Large intestine (tissue), 12 donors: ENCODE measurements at places on chromosomes 1 and 21. TPM values are rescaled to one million over a fixed set of nuclear protein-coding genes. Genes with fewer than 3 reads are reported as not detected.

GRCh38 chr21:36628106-36628505 is 70.8 kb upstream of the SIM2 start:
- H3K4me3 ChIP-seq, result no peak overlapping the region
- H3K27me3 ChIP-seq, result peaks cover 29% of the 10 kb centered on the region
- H3K4me1 ChIP-seq, result no peaks in the 10 kb centered on the region
- H3K27ac ChIP-seq, result no peak overlapping the region

GRCh38 chr1:185398599-185398998 is 81.6 kb upstream of the IVNS1ABP start:
- no peak overlapping the region for H3K4me3 ChIP-seq
- no peak for DNase-seq
- H3K4me1 ChIP-seq, result no peaks in the 10 kb centered on the region

The CELA2A gene
- 0.18 TPM for polyA plus RNA-seq

GRCh38 chr1:63320022-63320721 is 2.2 kb upstream of the FOXD3 start:
- DNase-seq, result no peak
- peaks cover 94% of the 10 kb centered on the region for H3K27me3 ChIP-seq
- no peak overlapping the region for H3K4me3 ChIP-seq
- H3K27ac ChIP-seq, result no peak overlapping the region
- H3K4me1 ChIP-seq, result peaks cover 5% of the 10 kb centered on the region
- no peaks in the 10 kb centered on the region for H3K36me3 ChIP-seq

DNA sequence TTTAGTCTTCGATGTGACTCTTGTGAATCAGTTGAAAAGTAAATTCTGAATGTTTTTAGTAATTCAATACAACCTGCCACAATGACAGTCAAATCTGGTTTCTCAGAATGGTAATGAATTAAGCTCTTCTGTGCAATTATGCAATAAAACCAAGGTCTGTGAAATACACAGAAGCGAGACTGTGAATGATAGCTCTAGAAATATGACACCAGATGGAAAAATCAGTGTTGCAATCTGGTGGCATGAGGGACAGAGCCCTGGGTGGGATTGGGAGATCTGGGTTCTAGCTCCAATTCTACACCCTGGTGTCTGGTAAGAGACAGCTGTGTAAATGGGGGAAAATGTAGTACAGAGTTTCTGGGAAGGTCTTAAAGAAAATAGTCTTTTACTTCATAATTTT is 586.4 kb upstream of the ZRANB2 start:
- H3K4me3 ChIP-seq, result no peak overlapping the region
- H3K4me1 ChIP-seq, result no peaks in the 10 kb centered on the region
- H3K27ac ChIP-seq, result no peak overlapping the region
- DNase-seq, result no peak

GRCh38 chr1:46394108-46394871 is at the start of gene FAAH:
TSS of gene FAAH (plus strand) at chr1:46394317. CDS start at chr1:46394349, 32 bp downstream.
- no peaks in the 10 kb centered on the region for H3K36me3 ChIP-seq
- H3K27ac ChIP-seq, result peak within 1 kb of the TSS; percentile 24
- peaks cover 14% of the 10 kb centered on the region for H3K27me3 ChIP-seq
- peaks cover 12% of the 10 kb centered on the region for H3K4me1 ChIP-seq
- peak; percentile 45 for DNase-seq
- peak within 1 kb of the TSS; percentile 48 for H3K4me3 ChIP-seq

DNA sequence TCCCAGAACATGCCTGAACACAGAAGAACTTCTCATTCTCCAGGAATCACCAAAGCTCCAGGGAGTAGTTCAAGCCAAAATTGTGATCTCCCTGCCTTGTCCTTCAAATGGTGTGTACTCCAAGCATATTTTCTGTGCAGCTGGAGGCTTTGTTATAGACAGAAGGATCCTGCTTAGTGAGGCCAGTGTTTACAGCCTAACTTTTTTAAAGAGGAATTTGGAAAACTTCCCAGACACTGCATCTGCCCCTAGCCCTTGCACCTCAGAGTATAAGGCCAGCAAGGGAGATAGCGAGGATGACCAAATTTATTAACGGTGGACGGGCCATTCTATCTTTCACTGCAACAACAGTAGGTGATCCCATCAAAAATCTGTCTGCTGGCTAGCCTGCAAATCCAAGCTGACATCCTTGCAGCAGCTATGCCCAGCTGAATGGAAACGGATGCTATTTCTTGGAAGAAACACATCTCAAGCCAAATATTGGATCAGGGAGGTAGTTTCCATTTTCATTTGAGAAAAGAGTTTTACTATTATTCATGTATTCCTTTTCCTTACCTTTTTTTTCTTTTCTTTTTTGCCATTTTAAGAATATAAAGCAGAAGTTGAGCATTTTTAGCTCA is 249.8 kb downstream of the USH2A start:
- H3K4me3 ChIP-seq, result no peak overlapping the region
- peak; percentile 4 for DNase-seq
- H3K36me3 ChIP-seq, result no peaks in the 10 kb centered on the region
- H3K27ac ChIP-seq, result no peak overlapping the region
- no peaks in the 10 kb centered on the region for H3K27me3 ChIP-seq
- no peaks in the 10 kb centered on the region for H3K4me1 ChIP-seq

The ADORA3 gene
- polyA plus RNA-seq, result 2.9 TPM

DNA sequence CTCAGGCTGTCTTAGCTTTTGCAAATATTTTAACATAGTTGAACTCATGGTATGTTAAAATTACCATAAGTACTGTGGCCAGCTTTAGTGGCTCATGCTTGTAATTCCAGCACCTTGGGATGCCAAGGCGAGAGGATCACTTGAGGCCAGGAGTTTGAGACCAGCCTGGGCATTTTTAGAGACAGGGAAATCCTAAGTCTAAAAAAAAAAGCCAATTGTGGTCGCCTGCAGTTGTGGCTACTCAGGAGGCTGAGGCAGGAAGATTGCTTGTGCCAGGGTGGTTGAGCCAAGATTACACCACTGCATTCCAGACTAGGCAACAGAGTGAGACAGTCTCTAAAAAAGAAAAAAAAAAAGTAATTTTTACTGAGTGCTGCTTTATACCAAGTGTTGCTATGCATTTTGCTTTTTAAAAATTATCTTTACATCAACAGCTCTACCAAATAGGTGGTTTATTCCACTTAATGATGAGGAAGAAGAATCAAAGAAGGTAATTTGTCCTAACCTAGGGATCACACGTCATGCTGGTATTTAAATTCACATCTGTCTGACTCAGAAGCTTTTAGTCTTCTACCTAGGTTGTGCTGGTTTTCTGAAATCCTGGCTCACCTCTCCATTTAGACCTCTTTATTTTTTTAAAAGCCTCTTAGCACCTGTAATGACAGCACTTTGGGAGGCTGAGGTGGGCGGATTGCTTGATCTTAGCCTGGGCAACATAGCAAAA is 16.8 kb downstream of the PPP1R12B start:
- no peak overlapping the region for H3K27ac ChIP-seq
- no peaks in the 10 kb centered on the region for H3K27me3 ChIP-seq
- H3K4me1 ChIP-seq, result no peaks in the 10 kb centered on the region

GRCh38 chr1:30723331-30723755 is at the start of gene MATN1:
TSS of gene MATN1 (minus strand) at chr1:30723585. CDS start at chr1:30723551, 34 bp downstream.
- no peaks in the 10 kb centered on the region for H3K27me3 ChIP-seq
- no peak within 1 kb of the TSS for H3K4me3 ChIP-seq
- H3K4me1 ChIP-seq, result peaks cover 41% of the 10 kb centered on the region
- no peak within 1 kb of the TSS for H3K27ac ChIP-seq

DNA sequence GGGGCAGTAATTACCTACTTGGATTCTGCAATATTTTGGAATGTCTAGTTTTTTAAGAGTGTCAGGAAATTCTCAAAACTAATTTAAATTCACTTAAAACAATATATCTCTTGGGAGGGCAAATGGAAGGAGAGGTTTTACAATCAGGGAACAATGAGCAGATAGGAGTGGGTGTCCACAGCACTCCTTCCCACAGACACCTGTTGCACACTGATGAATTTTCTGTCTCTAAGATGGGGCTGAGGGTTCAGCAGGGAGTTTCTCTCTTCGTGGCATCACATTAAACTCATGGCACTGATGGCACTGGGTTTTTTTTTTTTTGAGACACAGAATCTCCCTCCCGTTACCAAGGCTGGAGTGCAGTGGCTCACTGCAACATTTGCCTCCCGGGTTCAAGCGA is 5.5 kb downstream of the PHF13 start:
- H3K36me3 ChIP-seq, result peaks cover 50% of the 10 kb centered on the region
- H3K4me1 ChIP-seq, result no peaks in the 10 kb centered on the region
- no peak for DNase-seq
- H3K27me3 ChIP-seq, result no peaks in the 10 kb centered on the region
- no peak overlapping the region for H3K4me3 ChIP-seq
- H3K27ac ChIP-seq, result no peak overlapping the region

GRCh38 chr21:36199021-36199420 is 42.4 kb downstream of the DOP1B start:
- peaks cover 2% of the 10 kb centered on the region for H3K36me3 ChIP-seq
- H3K27ac ChIP-seq, result peak overlapping the region; percentile 45
- peaks cover 27% of the 10 kb centered on the region for H3K4me1 ChIP-seq
- H3K4me3 ChIP-seq, result no peak overlapping the region
- DNase-seq, result no peak
